ENCODE measurements at places on chromosomes 7 and 10.

DNA sequence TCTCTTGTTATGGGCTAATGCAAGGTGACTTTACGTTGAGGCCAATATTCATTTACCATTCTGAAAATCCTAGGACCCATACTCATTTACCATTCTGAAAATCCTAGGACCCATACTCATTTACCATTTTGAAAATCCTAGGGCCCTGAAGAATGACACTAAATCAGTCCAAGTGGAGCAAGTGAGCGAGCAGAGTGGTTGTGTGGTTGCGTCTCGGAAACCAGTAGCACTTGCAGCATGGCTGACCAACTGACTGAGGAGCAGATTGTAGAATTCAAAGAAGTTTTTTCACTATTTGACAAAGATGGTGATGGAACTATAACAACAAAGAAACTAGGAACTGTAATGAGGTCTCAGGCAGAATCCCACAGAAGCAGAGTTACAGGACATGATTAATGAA lies 6.9 kb downstream of the SAR1A start:
- DNase-seq = no peak

DNA sequence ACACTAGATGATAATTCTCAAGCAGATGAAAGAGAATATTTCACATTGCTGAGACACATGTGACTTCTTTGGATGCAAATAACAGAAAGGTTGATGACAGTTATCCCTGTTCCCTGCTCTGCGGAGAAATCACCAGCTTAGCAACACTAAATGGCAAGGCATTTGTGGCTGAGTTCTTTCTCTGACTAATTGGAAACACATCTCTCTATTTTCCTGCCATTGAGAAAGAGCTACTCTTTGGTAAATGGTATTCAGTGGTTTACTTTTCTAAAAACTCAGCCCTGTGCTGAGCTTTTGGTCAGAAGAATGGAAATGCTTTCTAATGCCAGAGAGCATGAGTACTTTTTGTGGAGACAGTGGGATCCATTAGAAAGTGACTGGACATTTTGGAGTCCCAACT lies 771.4 kb downstream of the LRMDA start:
- DNase-seq = no peak

DNA sequence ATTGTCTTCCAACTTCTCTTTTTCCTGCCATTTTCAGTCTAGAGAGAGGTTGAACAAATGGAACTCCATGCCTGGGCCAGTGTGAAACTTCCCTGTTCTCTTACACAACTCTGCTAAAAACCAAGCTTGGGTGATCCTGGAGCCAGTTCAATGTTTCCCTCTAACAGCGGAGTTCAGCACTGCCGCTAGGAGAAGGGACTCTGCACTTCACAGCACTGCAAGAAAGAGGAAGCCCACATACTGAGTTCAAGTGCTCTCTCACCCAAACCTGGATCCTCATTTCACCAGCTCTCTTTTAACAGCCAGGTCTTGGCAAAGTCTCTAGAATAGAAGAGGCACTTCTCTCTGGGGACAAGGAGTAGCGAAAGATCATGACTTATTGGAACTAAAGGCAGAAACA lies 18.8 kb downstream of the FOXI2 start:
- no peak for DNase-seq

GRCh38 chr10:32771217-32771616 lies 186.8 kb downstream of the ITGB1 start:
- no peak for DNase-seq

- no peak for DNase-seq
Observed at GRCh38 chr10:30233186-30233959, 115.7 kb downstream of the MTPAP start.

- peak; percentile 97 for DNase-seq
Observed at GRCh38 chr10:97780841-97781617, 9.2 kb upstream of the SFRP5 start.

DNA sequence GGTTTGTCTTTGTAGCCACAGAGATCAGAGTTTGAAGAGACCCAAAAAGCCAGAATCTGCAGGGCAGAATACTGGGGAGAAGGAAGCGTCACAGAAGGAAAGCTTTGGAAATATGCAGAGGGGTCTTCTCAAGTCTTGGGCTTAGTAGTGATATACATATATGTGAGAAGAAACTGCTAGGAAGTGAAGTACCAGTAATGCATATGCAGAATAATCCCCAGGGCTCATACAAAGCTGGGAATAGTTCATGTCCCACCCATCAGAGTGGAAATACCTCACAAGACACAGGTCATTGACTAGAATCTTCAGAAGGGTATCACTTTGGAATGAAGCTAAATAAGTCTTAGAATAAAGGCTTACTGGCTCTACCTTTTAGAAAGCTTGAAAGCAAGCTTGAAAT lies 39.6 kb downstream of the C10orf71 start:
- no peak for DNase-seq

- no peak for DNase-seq
Observed at GRCh38 chr7:42217548-42217947, 19.5 kb downstream of the GLI3 start.

GRCh38 chr10:50375051-50375452 lies 123.7 kb upstream of the ASAH2 start:
- DNase-seq = no peak

GRCh38 chr7:135188298-135188984 lies 17.9 kb upstream of the CYREN start:
- no peak for DNase-seq

- DNase-seq = no peak
Observed at GRCh38 chr7:79272066-79272669, 181.3 kb downstream of the MAGI2 start.

DNA sequence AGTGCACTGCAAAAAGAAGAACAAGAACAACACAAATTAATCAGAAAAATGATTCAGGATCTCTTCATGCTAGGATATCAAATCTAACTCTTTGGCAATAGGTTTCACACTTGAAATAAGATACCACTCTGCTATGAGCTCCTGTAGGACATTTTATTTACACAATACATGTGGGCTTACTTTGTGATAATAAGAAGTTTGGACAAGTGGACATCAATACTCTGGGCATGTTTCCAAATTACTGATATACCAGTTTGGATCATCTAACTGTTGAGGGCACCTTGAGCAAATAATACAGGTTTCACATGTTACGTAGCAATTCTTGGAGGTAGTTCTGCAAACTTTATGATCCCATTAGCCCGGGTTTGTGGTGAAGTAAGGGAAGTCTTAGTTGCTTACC lies 59.8 kb downstream of the CPVL start:
- DNase-seq = no peak

- DNase-seq = no peak
Observed at GRCh38 chr10:97779492-97779891, 7.7 kb upstream of the SFRP5 start.

DNA sequence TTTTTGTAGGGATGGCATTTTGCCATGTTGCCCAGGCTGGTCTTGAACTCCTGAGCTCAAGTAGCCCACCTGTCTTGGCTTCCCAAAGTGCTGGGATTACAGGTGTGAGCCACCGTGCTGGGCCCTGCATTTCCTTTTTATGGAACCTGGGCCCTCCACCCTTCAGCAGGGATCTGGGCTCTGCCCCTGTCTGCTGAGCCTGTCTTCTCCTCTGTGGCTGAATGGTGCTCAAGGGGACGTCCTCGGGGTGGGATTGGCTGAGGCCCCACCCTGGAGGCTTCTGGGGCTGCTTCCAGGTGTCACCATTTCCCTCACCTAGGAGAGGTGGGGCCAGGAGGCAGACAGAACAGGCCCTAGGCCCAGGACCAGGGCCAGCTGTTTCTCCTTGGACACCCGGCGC lies 18.4 kb downstream of the FAM241B start:
- DNase-seq = no peak

- peak; percentile 69 for DNase-seq
Observed at GRCh38 chr7:123494193-123494796, 40.1 kb downstream of the IQUB start.

- DNase-seq = no peak
Observed at GRCh38 chr7:28615091-28615490, 202.8 kb downstream of the CREB5 start.

DNA sequence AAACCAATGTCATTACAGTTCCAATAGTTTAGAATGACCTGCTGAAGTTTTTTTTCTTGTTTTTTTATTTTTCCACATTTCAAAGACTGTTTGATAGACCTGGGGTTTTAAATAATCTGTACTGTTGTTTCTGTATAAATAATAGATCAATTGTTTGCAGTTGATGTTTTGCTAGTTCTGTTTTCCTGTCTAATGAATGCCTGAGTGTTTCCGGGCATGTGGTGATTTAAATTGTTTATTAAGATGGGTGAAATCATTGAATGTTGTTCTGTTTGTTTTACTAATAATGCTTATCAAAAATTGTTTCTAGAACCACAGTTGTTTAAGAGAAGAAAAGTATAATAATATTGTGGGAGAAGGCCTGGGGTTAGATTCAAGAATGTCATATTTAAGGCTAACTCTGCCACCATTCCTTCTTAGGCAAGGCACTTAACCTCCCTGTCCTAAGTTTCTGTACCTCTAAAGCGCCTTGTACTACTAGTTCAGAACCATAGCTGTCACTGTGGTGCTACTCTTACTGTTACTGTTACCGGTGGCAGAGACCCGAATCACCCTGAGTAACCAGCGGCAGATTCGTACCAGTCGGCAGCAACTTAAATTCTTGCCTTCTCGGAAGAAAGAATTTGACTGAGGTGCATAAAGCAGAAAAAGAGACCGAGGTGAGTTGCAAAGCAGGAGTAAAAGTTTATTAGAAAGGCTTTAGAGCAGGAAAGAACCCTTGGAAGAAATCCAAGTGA lies 1014.1 kb downstream of the REEP3 start:
- no peak for DNase-seq

- DNase-seq = no peak
Observed at GRCh38 chr7:89695241-89695640, 459.0 kb upstream of the STEAP1 start.

- peak; percentile 44 for DNase-seq
Observed at GRCh38 chr7:6252748-6253147, 19.7 kb downstream of the CYTH3 start.

GRCh38 chr7:156793334-156793733 lies 99.6 kb downstream of the LMBR1 start:
- no peak for DNase-seq

DNA sequence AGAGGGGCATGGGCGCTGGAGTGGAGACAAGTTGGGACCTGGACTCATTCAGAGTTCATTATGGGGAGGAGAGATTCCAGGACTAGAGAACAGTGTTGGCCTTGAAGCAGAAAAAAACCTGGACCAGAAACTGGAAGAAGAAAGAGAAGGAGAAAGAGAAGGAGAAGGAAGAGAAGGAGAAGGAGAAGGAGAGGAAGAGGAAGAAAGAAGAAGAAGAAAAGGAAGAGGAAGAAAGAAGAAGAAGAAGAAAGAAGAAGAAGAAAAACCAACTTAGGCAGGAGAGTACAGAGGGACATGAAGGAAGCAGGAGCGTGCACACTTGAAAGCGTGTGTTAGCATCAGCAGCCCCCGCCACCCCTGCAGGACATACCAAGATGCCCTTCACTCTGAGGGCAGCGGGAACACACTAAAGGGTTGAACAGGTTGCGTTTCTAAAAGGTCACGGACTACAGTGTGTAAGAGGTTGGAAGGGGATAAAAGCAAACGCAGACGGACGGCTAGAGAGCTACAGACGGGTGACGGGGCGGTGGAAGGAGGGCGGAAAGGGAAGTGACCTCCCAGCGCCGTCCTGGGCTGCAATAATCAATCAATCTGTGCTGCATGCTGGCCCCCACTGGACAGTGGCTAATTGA lies 95.3 kb downstream of the SEC61G start:
- no peak for DNase-seq

DNA sequence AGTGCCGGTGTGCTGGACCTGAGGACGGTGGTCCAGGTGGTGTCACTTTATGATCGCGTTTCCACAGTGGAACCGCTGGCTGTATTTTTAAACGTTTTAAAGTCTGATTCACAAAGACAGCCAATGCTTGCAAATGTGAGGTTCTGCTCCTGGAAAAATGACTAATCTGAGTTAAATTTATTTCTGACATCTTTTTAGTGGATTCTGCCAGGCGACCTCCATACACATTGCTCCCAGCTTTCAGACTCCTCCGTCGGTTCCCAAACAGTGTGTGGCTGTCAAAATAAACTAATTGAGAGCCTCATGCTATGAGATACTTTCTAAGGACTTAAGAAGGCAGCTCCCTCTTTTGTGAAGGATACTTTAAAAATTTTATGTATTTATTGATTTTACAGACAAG lies 12.7 kb upstream of the TTYH3 start:
- no peak for DNase-seq

DNA sequence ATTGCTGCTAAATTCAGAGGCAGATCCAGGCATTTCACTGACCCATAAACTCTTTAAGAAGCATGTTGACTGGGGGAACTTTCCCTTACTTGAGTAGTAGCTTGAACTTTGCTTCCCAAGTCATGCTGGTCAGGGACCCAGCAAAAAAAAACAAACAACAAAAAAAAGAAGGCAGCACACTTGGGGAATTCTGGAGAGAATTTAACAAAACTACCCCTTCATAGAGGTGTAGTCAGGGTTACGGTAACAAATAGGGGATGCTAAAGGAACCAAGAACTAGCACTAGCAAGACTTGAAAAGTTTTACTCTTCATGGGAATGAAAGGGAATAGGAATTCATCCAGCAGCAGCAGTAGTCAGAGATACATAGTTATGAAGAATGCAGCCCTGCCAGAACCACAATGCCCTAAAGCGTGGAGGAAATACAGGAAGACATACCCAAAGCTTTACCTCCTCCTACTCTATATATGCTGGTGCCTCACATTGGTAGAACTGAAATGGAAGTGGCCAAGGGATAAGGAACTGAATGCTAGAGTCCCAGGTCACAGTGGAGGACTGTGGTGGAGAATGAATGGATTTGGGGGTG lies 67.3 kb downstream of the PHYHIPL start:
- DNase-seq = no peak

DNA sequence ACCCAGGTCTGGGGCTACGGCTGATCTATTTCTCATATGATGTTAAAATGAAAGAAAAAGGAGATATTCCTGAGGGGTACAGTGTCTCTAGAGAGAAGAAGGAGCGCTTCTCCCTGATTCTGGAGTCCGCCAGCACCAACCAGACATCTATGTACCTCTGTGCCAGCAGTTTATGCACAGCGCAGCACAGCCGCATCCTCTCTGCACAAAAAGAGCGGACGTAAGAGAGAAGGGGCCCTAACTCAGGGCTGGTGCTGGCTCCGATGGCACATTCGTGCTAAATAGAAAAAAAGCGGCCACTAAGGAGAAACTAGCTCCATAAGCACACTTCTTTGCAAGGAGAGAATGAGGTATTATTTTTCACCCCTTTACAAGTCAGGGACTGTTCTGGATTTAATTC lies 28.3 kb upstream of the PRSS1 start:
- no peak for DNase-seq

GRCh38 chr7:102072636-102073209 lies 213.9 kb upstream of the SH2B2 start:
- DNase-seq = no peak

DNA sequence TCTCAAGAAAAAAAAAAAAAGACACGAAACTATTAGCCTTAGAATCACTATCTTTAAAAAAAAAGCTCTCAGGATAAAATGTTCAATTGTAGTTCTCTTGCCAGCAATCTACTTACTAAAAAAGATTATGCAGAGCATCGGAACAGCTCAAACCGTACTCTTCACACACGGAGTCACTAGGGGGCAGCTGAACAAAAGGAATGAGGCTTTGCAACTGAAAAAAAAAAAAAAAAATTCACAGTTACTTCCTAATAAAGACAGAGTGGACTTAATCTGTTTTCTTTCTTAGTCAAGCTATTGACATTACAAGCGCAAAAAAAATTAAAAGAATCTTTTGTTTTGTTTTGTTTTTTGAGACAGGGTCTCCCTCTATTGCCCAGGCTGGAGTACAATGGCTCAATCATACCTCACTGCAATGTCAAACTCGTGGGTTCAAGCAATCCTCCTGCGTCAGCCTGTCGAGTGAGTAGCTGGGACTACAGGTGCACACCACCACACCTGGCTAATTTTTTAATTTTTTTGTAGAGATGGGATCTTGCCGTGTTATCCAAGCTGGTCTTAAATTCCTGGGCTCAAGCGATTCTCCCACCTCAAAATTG lies 11.5 kb downstream of the PMS2 start:
- peak; percentile 61 for DNase-seq

GRCh38 chr10:72315054-72315453 lies 39.7 kb downstream of the DNAJB12 start:
- DNase-seq = no peak

Measured in SJCRH30 (cell line).